CD4-positive, alpha-beta T cell treated with Interleukin-15 for 1 hour (primary cell): ENCODE measurements at places on chromosomes 5 and 9.
A peak's percentile ranks its signal among the peaks of the same experiment; 100 is the strongest.

DNA sequence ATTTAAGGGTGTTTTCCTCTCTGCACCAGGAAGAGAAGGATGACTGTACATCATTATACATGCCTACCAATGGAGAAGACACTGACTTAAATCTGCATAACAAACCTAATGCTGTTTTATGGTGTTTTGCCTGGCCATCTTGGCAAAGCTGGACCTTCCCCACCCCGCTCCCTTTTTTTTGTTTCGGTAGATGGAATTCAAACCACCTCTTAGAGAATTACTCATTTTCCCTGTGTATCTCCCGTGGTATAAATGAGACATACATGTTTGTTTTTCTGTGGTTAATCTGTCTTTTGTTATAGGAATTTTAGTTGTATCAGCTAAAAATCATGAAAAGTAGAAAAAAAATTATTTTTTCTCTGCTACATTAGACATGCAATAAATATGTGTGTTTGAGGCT lies 28.8 kb downstream of the IL12B start:
- no peak for DNase-seq

DNA sequence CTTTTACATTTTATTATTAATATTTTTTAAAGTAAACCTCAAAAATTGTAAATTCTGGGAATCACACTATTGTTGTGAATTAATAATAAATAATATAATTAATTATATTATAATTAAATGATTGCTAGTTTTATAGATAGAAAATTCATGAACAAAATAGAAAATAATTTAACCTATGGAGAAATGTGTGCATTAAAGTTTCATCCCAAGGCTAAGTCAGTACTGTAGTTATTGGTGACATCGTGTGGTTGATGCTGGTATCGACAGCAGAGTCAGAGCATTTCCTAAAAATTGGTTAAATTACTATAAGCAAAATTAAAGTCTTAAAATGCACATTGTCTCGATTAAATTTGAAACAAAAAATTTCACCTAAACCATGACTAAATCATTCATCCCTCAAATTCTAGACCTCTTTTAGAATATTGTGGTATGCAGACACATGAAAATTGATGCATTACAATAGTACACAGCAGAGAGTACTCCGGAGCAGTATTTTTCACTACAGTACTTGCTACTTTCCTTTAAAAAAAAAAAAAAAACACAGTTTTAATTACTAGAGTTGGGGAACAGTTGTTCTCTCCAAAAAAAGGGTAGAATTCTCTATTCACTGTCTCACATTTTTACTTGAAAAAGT lies 73.9 kb downstream of the RORB start:
- DNase-seq = no peak

DNA sequence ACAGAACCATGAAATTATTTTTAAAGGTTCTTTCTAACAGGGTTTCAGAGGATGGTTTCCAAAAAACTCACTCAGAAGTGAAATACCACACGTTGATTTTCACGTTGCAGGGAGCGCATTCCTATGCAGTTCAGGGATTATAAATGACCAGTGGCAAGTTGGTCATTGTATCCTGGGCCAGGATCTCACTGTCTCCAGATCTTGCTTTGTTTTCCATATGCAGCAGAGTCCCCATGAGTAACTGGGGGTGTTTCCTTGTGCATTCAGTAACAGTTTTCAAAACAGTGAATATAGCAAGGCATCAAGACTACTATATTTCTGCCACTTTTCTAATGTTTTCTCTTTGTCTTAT lies 1064.9 kb upstream of the DMAC1 start:
- no peak for DNase-seq

DNA sequence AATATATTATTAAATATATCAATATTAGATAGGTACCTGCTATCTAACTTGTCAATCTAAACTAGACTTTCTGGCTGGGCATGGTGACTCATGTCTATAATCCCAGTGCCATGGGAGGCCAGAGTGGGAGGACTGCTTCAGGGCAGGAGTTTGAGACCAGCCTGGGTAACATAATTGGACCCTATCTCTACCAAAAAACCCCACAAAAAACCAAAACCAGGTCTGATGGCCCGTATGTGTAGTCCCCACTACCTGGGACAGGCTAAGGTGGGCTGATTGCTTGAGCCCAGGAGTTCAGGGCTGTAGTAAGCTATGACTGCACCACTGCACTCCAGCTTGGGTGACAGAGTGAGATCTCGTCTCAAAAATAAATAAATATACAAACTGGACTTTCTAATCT lies 55.0 kb downstream of the PJA2 start:
- DNase-seq = no peak

DNA sequence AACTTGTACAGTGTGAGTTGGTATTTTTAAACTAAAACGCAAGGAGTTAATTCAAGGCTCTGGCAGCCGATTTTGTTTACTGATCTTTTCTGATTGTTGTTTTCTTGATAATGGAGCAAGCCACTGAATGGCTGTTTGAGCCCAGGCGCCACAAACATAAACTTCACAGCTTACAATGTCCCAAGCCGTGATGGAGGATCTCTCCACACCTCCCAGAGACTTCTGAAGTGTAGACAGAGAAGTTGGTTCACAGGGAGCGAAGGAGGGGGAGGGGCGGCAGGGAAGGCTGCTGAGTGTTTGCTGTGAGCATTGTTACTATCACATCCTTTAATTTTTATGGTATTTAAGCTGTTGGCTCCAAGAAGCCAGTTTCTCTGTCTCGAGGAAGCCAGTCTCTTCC lies 14.7 kb downstream of the ISL1 start:
- DNase-seq = no peak

DNA sequence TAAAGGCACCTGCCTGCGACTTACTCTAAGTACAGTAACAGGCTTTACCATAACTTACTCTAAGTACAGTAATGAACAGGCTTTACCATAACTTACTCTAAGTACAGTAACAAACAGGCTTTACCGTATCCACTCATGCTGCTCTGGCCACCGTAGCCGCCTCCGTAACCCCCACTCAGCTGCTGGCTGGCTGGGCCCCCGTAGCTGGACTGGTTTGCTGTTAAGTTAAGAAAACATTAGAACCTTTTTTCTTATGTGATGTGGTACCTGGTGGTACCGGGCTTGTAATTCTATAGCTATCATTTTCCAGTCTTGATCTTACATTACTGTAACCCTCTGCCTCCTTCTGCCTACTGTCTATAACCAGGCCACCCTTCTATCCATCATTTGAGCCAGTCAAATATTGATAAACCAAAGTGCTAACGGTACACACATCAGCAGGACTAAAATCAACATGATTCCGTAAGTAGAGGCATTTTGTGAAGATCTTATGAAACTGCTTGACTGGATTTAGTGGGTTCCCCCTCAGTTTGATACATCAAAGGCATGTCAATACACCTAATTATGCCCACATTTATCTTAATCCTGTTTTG lies 7.4 kb downstream of the HNRNPH1 start:
- DNase-seq = no peak

DNA sequence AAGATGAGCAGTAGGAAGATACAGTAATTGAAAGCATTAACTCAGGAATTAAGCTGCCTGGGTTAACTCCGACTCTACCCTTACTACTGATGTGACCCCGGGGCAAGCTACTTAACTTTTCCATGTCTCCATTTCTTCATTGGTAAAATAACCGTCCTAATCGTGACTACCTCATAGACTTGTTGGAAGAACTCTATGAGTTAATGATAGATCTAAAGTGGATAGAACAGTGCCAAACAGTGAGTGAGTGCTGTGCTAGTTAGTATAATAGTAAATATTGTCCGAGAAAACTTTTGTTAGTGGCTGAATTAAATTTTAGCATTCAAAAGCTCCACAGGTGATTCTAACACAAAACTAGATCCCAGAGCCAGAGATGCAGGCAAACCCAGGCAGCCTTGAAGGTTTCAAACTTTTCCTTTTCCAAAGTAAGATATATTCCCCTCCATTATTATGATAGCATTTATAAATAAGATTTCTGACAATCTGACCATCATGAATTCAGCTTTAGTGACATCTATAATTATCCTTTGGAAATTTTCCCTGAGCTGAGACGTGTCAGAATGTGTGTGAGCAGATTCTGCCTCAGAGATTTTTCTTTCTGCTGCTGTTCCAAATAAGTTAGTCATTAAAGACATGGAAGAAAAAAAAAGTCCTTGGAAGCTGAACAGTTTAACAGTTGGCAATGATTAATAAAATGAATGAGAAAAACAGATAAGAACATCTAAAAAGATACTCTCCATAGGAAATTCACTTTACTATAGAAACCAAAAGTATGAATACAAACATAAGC lies 369.5 kb downstream of the PRELID2 start:
- no peak for DNase-seq

DNA sequence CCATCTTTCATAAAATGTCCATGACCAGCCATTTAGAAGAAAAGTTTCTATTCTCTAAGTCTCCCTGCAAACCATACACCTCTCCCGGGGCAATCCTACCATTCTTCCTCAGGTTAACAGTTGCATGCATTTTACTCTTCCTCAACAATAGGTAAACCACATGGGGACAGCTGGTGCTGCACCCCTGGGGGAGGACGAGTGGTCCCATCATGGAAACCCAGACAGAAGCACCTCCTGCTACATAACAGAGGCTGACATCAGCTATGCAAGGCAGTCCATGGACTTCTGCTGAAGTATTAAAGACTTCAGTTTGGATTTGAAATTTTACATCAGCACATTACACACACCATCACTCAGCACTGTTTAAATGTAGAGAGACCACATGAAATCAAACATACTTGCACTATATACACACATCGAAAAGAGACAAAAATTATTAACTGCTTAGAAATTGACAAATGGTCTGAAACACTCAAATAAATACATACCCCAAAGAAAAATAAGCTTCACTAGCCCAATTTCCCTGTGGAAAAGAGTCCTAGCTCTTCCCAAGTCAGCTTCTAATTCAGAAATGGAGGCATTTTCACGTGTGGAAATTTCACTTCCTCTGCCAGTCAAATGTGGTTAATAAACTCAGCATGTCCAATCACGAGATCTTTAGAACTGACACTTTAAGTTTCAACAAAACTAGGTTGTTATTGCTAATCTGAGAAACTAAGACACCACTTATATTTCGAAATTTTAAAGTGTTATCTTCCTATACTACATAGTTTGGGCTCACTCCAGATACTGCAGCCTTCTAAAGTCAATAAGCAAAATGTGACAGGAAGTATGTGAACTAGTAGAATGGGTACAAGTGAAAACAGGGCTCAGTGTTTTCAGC lies 173.4 kb downstream of the ROR2 start:
- DNase-seq = no peak

- no peak for DNase-seq
These were observed 222.5 kb upstream of the DAPK1 start for GRCh38 chr9:87275047-87275725.

DNA sequence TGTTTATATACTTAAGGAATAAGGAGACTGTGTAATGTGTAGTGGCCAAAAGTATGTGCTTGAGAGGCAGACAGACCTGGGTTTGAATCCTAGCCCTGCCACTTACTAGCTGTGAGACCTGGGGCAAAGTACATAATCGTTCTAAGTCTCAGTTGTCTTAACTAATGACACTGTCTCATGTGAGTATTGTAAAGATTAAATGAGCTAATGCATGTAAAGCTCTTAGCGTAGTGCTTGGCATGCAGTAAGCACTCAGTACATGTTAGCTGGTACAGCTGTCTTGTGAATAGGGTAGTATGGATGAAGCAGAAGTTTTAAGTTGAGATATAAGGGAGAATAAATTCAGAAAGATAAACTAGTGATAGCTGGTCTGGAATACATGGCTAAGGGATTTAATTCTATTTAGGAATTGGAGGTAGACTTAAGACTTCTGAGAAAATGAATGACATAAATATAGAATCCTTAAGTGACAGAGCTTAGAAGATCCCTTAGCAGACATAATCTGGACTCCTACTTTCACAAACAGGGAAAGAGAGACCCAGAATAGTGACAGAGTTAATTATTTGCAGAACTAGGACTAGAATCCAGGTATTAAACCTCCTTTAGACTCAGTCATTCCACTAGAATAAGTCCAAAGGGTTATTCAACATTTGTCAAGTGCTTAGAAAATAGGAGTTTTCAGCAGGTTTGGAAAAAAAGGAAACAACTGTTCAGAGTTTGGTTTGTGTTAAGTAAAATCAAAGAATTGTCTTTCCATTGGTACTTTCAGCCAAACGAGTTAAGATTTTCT lies 13.1 kb downstream of the GPR21 start:
- no peak for DNase-seq

- no peak for DNase-seq
These were observed 135.6 kb upstream of the LPCAT1 start for GRCh38 chr5:1659100-1659981.

- DNase-seq = no peak
These were observed 141.4 kb downstream of the MTX3 start for GRCh38 chr5:79849486-79850315.

DNA sequence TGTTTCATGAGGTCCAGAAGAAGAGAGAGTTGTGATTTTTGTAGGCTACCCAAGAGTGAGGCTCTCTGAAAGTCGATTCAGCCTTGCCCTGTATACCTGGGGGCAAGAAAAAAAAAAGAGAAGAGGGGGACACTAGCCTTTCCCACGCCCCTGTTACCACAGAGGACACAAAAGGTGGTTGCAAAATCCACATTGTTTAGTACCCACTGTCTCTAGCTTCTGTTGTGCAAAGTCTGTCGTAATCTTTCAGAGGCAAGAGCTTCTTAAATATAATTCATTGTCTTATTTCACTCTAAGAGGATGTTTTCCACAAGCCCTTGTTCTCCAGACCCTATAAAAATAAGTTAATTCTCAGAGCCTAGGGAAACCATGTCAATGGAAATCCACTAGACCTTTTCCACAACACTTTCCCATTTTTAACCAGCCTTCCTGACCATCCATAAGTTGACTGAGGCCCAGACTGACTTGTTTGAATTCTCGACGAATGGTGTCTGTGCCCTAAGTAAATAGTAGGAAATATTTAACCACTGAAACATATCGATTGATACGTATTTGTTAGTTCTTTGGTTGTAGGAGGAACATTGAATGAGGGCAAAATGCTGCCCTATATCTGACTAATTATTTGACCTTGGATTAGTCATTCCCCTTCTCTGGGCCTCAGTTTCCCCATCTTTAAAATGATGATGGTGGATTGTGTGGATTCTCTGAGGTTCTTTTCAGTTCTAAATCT lies 182.7 kb downstream of the PAPPA start:
- no peak for DNase-seq

GRCh38 chr9:129775448-129775798 lies 22.6 kb upstream of the PTGES start:
- peak; percentile 24 for DNase-seq

- DNase-seq = no peak
These were observed 195.3 kb downstream of the FBXL7 start for GRCh38 chr5:15695215-15695731.

- DNase-seq = no peak
These were observed 15.7 kb upstream of the OR2Y1 start for GRCh38 chr5:180755601-180756000.

DNA sequence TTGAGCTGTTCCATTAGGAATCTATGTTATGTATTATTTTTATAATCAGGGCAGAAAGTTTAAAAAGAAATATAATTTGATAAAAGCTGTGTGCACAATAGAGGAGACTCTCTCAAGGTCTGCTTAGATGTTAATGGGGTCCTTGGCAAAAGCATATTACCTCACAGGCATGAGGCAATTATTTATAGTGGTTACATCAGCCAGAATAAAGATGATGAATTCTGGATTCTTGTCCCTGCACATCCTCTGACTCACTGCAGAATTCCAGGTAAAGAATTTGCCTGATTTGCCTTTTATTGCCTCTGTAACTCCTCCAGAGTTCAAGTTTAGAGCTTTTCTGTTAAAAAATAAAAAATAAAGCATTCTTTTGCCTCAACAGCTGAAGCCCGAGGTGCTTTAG lies 253.6 kb downstream of the MAST4 start:
- DNase-seq = no peak
